ENCODE measurements at places on chromosomes 6 and 20. TPM values are rescaled to one million over a fixed set of nuclear protein-coding genes. Genes with fewer than 3 reads are reported as not detected.

- DNase-seq, result no peak
These were observed 43.0 kb downstream of the EDN1 start for GRCh38 chr6:12333128-12333527.

GRCh38 chr20:2022163-2022562, 28.3 kb upstream of the PDYN start:
- no peak for DNase-seq

Gene PBX2
- total RNA-seq, result 66.0 TPM

GRCh38 chr6:139801571-139802321, 427.3 kb upstream of the CITED2 start:
- no peak for DNase-seq

Gene KIFC1
- total RNA-seq, result 1.3 TPM

GRCh38 chr20:45462711-45463509, 6.6 kb upstream of the WFDC2 start:
- no peak for DNase-seq

Gene ENPP4
- total RNA-seq, result 20.4 TPM

DNA sequence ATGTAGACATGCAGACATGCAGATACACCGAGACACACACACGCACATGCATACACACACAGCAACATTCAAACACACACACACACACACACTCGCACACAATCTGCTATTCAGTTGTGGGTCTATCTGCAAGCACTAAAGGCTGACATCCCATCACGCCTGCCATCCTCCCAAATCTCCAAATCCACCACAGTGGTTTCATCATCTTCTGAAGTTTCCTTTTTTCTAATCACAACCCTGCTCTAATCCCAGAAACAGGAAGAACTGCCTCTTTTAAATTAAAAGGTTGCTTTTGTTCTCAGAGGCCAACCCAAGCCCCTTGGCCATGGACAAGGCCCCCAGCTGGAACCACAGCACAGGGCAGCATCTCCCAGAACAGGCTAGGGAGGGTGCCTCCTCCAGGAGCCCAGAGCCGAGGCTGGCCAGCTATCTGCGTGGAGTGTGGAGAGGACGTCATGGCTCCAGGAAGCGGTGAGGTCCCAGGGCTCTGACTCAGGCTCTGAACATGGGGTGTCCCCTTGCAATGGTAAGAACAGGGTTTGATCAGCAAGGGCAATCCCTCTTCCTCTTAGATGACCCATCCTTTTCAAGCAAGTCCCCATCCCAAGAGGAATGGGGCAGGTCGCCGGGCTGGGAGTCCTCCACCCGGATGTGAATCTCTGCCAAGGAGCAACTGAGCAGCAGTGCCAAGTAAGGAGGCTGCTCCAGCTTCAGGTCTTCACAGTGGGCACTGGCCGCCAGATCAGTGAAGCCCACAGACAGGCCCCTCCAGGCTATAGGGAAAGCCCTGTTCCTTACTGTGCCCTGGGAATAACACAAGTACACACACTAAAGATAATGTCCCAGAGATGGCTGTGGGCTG, 14.7 kb downstream of the FOXF2 start:
- no peak for DNase-seq

DNA sequence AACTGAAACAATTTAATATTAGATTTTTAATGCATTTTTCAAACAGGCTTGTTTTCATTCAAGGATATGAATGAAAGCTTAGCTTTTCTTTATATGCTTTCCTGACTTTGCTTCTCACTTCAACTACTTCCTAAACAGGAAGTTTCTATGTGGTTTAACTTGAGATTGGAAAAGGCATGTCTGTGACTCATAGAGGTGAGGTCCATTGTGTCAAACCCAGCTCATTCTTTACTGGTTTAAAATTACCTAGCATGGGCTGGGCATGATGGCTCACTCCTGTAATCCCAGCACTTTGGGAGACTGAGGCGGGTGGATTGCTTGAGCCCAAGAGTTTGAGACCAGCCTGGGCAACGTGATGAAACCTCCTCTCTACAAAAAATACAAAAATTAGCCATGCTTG, 34.4 kb downstream of the EFHC1 start:
- no peak for DNase-seq

- peak; percentile 97 for DNase-seq
These were observed 2.2 kb downstream of the BRD2 start for GRCh38 chr6:32970413-32971241.

GRCh38 chr20:32236048-32236533, 28.4 kb downstream of the POFUT1 start:
- DNase-seq, result peak; percentile 32

DNA sequence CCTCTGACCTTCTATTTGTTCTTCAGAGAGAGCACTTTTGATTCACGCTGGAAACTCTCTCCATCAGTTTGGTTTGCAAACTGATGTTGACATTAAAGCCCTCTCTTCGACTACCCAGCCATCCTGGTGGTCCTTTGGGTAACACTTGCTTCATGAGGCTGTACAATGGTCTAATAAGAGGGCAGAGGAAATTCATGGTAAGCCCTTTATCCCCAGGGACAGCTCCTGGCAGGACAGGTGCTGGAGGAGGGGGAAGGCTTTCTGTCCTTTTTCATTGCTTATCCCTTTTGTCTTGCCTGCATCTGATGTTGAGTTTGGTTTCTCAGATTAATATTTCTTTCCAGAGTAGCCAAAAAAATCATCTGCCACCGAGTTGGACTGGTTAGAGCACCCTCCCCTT, 52.1 kb upstream of the CD93 start:
- no peak for DNase-seq

DNA sequence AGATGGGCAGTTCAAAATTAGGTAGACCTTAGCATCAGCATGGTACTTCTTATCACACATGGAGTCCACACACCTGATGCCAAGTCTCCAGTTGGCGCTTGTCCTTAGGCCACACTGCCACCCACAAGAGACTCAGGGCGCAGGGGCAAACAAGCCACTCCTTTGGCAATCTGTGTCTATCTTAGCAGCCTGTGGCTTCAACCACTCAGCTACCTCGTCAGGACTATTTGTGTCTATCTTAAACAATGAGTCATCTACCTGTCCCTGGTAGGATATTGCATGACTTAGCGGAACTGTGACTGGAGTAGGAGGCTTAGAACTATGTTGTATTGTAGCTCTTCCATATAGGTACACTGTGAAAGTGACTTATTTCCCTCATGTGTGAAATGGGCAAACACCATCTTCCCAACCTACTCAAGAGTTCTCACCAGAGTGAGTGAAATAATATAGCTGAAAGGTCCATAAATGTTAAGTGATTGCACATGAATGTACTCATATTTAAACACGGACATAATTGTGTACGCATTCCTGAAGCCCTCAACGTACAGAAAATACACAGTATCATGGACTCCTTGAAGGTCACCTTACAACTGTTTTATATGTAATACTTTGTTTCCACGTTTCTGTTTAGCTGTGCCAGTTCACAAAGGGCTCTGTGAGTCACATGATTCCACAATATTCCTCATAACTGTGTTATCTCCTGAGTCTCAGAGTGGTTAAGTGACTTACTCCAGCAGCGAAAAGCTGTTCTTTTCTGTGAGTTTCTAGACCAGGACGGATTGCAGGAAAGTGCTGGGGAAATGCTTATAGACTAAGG, 1.6 kb downstream of the TRIM27 start:
- DNase-seq, result no peak

GRCh38 chr20:60403105-60403741, 445.0 kb downstream of the CDH26 start:
- no peak for DNase-seq

- DNase-seq, result no peak
These were observed 46.0 kb upstream of the IL17A start for GRCh38 chr6:52139985-52140680.

- DNase-seq, result no peak
These were observed 245.7 kb downstream of the RNF144B start for GRCh38 chr6:18632670-18633410.

Gene LBP
- total RNA-seq, result 7.8 TPM

DNA sequence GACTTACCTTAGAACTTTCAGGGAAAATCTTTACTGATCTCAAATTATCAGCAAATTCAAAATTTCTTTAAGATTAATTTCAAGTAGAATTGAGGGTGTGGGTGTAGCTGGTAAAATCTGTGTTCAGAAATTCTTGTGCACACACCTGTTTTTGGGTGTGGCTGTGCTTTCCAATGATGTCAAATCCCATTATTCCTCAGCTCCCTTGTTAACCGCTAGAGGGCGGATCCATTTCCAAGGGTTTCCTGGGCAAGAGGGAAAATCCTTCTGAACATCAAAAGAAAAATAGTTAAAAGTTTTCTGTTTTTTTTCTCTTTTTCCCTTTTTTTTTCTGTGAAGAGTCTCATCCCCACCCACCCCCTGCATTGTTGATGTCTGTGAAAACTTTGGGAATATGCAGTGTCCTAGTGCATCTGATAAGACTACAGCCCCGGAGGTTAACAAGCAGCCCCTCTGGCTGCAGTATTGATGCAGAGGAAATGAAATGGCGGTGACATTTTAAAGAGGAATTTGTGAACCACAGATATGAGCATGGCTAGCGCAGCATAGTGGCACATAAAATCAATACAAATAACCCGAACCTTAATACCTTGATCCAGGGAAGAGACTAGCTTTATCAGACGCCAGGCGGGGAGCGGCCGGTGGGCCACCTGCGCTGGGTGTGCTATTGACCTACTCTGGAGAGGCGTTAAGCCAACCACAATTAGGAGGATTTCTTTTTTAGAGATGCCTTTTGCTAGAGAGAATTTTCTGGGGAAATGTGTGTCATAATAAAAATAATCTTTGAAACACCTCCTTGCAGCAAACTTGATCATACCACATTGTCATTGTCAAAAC, 130.9 kb downstream of the FOXA2 start:
- no peak for DNase-seq

- no peak for DNase-seq
These were observed 17.3 kb upstream of the TENT5A start for GRCh38 chr6:81769824-81770223.

DNA sequence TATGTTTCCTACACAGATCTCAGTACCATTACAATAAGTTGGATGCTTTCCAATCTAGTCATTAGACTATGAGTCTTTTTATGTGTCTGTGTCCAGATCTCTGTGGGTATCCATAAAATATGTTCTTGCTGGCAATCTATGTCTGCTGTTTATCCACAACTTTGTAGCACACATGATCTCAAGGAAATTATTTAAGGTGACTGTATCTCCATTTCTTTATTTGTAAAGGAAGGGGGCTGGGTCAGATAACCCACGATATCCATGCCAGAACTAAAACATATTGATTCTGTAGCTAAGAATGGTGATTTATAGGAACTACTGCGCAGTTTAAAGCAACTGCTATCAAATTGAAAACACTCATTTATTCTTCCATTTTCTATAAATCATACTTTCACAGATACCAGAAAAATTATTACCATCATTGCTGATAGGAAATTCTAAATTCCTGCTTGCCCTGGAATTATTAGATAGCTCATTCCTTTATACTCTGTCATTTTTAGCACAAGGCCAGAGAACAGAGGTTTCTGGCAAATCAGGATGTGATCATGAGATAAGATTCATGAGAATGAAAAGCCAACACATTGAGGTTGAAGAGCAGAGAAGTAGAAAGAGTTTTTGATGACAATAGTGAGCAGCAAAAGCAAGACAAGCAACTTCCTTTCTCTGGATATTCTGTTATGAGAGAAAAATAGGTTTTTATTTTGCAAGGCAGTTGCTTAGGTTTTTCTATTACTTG, 851.4 kb upstream of the CITED2 start:
- no peak for DNase-seq

- no peak for DNase-seq
These were observed 6.0 kb downstream of the MMP24OS start for GRCh38 chr20:35271904-35272303.

DNA sequence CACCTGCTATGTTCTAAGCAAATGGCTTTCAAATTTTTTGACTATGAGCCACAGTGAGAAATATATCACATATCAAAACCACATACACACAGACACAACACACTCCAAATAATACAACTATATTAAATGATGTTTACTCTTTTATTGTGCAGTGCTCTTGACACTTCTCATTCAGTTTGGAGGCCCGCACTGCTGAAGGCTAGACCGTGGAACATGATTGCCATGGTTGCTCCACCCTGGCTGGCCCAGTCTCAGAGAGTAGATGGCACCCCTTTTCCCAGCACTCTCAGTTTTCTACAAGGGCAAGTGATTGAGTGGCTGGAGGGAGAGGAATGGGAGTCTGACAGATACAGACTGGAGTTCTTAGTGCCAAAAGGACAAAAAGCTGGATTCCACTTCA, 86.9 kb downstream of the SH3BGRL2 start:
- DNase-seq, result no peak

Gene GTF2H4
- 37.0 TPM for total RNA-seq

DNA sequence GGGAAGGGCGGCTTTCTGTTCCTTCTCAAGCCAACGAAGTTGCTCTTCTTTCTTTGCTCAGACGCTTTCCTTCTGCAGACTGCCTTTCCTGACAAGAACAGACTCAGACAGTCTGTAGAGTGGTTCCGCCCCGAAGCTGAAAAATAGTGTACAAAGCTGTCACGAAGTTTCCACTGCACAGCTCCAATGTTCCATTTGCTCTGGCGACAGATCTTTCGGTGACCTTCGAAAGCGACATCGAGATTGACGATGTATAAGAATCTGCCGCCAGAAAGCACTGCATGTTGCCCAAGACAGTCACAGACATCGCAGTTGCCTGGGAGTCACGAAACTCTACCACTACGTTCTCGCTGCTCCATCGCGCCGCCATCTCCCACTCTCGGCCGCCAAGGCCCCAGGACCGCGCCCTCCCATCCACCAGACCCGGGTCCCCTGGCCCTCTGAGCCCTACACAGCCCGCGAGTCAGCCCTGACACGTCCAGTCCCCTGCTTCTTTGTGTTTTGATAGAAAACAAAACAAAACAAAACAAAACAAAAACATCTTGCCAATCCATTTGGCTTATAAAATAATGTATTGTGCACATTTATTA, 42.1 kb upstream of the ZNF184 start:
- DNase-seq, result no peak

DNA sequence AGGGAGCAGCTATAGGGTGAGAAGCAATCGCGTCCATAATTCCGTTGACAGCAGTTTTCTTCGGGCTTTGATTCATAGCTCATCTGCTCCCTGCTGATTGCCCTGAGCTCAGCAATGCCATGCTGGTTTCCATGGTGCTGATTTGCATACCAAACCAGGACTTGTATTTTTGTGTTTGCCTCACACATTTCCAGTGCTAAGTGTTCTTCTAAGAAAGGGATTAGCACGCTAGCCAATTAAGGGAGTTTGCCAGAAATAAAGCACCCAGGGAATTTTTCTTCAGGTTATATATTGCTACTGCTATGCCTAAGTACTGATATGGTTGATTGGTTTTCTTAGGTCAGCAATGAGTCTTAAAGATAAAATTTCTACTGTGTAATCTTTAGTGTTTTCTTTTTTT, 177.6 kb downstream of the PLCB1 start:
- DNase-seq, result no peak

GRCh38 chr6:56682635-56683034, 39.9 kb upstream of the DST start:
- no peak for DNase-seq

Gene CRIP3
- total RNA-seq, result 2.2 TPM

GRCh38 chr20:22723659-22724058, 139.3 kb upstream of the FOXA2 start:
- no peak for DNase-seq

Gene CLPSL1
- not detected for total RNA-seq

Data from aorta (tissue), 5 donors.